ENCODE measurements at places on chromosomes 12 and 14.

DNA sequence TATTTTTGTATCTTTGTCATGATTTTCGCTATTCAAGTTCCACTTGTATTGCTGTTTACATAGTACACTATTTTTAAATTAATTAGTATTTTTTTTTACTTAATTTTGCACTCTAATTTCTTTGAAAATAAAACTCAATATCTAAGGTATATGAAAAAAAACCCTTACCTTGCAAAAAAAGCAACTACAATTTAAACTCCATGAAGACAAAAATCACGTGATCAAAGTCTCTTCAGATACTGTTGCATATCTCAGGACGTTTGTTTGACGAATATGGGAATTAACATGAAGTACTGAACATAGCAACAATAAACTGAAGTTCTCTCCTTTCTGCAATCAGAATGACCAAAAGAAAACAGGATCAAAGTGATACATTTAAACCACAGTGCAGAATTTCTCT lies 968.4 kb upstream of the SEL1L start:
- DNase-seq = no peak

DNA sequence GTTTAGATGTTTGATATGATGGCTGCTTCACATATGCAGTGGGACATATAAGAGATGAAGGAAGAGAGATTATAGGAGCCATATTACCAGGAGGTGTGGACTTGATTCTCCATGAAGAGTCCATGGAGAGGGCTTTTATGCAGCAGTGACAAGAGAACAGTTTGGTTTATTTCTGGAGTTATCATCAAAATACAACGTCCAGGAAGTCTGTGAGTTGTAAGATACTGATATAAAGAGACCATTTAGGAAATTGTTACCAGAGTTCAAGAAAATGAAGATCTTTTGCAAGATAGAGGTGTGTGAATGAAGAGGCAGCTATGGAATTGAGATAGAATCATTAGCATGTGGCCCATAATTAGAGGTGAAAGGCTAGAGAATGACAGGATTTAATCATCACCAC lies 431.7 kb downstream of the NPAS3 start:
- no peak for DNase-seq

DNA sequence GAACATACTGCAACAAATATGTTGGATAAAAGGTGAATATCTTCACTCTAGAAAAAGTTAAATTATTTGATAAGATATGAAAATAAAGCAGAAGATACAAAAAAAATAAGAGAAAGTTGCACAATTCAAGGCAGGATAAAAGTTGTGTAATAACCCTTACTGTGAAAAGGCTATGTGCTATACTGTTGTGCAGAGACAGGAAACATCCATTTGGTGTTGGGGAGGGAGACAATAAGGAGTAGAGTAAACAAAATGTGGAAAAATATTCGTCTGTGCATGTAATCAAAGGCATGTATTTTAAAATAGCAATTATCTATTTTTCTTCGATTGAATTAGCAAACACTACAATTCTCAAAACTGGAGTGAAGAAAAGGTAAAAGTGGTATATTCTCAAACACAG lies 34.8 kb downstream of the PTHLH start:
- DNase-seq = no peak

- DNase-seq = no peak
These were observed 201.6 kb upstream of the NOS1 start for GRCh38 chr12:117563007-117563406.

DNA sequence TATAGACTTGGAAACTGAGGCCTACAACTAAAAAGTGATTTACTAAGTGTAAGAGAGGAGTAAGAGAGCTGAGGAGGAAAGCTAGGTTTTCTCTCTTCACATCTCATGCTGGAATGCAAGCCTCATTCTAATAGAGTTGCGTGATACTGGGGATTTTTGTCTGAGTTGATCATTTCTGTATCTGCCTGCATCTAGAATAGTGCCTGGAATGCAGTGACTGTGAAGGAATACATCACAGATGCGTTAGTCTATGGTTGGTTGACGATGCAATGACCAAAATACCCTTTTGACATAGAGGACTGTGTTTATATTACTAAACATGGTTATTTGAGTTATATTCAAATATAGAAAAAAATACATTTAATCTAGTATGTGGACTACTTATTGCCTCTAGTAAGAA lies 9.2 kb upstream of the TMEM117 start:
- no peak for DNase-seq

- DNase-seq = no peak
These were observed 31.1 kb upstream of the ANO2 start for GRCh38 chr12:5976196-5976595.

DNA sequence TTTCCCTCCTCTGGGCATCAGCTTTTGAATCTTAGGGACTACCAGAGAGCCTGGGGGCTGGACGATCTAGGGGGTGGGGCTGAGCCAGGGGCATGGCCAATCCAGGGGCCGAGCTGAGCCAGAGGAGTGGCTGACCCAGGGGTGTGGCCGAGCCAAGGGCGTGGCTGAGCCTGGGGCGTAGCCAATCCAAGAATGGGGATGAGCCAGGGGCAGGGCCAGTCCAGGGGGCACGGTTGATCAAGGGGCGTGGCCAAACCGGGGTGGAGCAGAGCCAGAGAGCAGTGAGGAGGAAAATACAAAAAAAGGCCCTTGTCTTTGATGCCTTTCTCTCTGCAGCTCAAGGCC lies 219.3 kb upstream of the NOS1 start:
- no peak for DNase-seq

DNA sequence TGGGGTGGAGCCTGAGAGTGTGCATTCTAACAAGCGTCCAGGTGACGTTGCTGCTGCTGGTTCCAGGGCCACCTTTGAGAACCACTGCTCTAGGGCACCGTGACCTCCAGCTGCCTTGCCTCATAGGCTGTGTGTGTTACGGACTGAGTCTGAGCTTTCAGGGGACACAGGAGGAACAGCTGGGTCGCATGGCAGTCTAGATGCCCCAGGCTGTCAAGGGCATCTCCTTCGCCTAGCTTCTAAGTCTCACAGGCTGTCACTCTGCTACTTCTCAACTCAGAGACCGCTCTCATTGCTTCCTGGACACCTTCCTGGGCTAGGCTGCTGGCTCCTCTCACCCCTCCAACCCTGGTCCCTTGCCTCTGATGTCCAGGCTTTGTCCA lies 965 bp downstream of the KRT73 start:
- DNase-seq = no peak

- DNase-seq = no peak
These were observed 52.2 kb downstream of the GOLGA5 start for GRCh38 chr14:92846162-92846897.

GRCh38 chr12:121713793-121714192 lies 1.2 kb downstream of the TMEM120B start:
- no peak for DNase-seq

DNA sequence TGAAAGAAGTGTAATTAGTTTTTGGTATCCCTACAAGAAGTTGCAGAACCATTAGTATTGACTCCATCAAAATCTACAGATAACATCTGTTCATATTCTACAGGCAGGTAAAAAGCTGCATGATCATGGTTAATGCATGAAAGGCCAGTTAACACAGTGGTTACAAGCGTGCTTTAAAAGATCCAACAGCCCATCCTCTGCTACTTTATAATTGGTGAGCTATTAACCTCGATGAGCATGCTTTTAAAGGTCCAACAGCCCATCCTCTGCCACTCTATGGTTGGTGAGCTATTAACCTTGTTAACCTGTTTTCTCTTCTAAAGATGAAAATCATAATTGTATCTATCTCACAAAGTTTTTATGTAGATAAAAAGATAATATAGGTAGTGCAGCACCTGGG lies 289.3 kb downstream of the DUSP6 start:
- no peak for DNase-seq

- DNase-seq = no peak
These were observed 61.4 kb upstream of the MANSC4 start for GRCh38 chr12:27841392-27841882.

All from activated effector memory CD4-positive, alpha-beta T cell treated with Interleukin-2 at 50 U/mL for 16 hours (primary cell).